ENCODE measurements at places on chromosomes 2 and 18. TPM values are rescaled to one million over a fixed set of nuclear protein-coding genes. Genes with fewer than 3 reads are reported as not detected.

Gene PLGLB1
- polyA plus RNA-seq: 5.4 TPM

Gene DHRS9
- 0.42 TPM for polyA plus RNA-seq

Gene CNRIP1
- polyA plus RNA-seq: 24.6 TPM

Gene RAB11FIP5
- polyA plus RNA-seq: 15.6 TPM

Gene NGEF
- polyA plus RNA-seq: 2.3 TPM

Gene TMEM198
- 2.7 TPM for polyA plus RNA-seq

Gene SMARCAL1
- polyA plus RNA-seq: 31.3 TPM

- no peak for DNase-seq
Observed at GRCh38 chr2:170503971-170504809, 210.9 kb upstream of the SP5 start.

DNA sequence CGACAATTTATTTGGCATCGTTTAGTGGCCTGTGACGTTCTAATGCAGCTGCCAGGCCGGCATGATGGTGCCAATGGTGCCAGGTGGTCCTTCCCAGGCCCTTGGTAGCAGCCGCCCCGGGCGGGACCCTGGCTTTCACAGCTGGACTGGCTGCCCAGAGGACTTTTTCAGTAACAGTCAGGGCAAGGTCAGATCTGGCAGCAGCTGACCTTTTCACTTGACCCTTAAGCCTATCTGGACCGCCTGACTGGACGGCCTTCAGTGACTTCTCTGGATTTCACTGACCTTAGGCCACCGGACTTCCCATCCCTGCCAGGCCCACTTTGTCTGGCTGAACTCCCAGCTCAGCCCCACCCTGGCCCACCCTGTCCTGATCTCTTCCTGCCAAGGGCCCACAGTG lies 15.9 kb downstream of the TRIB2 start:
- no peak for DNase-seq

DNA sequence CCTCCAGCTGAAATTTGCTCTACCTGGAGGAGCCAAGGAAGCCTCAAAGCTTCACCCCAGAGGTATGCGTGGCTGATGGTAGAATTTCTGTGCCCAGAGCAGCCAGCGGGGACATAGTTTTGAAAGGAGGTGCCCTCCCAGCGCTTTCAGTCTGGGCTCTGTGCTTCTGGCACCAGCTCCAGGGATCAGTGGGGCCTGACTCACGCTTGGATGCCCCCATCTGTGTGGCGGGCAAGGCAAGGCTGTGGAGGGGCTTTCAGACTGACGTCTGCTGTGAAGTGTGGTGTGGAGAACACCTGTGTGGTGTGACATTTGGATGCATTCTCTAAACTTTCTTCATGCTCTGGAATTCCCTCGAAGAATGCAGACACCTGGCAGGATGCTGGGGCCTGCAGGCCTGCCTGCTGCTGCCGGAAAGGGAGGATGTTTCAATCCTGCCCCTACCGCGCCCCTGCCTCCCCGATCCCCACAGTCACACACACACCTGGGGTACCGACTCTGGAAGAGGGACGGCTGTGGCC lies 84.1 kb downstream of the CTIF start:
- no peak for DNase-seq

GRCh38 chr2:19549821-19550220 lies 191.4 kb upstream of the OSR1 start:
- DNase-seq: no peak

DNA sequence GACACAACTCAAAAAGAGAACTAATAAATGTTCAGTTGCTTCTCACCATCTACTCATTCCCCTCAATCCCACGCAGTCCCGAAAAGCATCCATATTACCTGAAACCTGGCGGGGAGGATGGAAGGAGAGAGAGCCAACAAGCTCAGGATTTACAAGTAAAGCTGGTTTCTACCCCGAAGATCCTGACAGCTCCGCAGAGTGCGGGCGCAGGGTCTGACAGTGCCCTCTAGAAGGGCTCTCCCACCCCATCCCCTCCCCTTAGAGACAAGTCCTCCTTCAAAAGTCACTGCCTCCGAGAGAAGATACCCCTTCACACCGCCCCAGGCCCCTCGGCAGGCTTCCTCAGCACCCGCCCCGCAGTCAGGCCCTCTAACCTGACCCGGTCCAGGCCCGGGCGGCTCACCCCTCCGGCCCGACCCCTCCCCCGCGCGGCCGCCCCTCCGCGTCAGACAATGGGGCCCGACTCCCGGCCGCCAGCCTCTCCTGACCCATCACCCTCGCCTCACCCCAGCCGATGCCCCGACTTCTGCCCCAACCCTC lies 550 bp downstream of the RAB1A start:
- no peak for DNase-seq

GRCh38 chr2:187422282-187422681 lies 25.8 kb downstream of the CALCRL start:
- no peak for DNase-seq

GRCh38 chr18:58721566-58722239 lies 50.4 kb downstream of the MALT1 start:
- no peak for DNase-seq

- DNase-seq: no peak
Observed at GRCh38 chr2:195238379-195238778, 418.6 kb upstream of the SLC39A10 start.

GRCh38 chr2:10531874-10532637 lies 83.9 kb upstream of the ODC1 start:
- DNase-seq: no peak

- DNase-seq: no peak
Observed at GRCh38 chr18:76450452-76451395, 44.3 kb downstream of the ZNF516 start.

DNA sequence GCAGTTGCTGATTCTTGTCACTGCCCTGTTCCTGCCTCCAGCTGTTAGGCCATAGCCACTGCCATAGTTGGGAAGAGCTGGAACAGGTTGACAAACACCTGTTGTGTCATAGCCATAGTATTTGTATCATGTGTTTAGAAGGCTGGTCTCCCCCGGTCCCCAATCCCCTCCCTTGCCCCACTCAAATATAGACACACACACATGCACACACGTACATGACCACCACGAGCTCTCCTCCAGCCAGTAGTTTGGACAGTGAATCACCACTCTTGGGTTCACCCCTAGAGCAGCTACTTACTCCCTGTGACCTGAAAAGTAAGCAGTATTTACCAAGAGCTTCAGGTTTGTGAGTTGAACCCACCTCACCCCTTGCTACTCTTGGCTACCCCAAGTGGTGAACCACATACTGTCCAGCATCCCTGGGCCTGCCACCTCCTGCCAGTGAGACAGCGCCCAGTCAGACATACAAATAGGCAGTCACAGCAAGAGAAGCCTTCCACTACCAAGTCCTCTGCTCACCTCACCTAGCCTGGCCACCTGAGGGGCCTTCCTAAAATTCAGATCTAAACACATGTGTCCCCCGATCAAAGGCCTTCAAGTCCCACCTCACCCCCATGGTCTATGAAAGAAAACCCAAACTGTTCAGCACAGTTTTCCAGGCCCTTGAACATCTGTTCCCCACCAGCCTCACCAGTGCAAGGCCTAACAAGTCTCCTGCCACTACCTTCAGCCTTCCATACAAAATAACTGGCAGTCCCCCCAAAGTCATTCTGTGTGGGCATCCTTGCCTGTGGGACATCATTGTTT lies 7.1 kb downstream of the PCBP1 start:
- no peak for DNase-seq

DNA sequence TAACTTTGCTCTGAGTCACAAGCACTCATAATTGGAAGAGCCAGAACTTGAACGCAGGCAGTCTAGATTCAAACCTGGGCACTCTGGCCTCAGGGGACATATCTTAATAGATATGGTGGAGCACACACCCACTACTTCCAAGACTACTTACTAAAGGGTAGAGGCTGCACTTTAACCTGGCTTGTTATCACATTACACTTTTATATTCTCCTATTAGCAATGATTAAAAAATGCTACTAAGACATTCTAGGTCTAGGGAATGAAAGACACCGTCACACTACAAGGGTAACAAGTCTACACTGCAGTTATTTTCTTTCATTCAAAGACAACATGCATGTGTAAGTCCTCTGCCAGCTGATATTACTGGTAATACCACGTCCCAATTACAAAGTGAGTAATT lies 258.8 kb downstream of the ZNF521 start:
- DNase-seq: no peak

- no peak for DNase-seq
Observed at GRCh38 chr2:211055438-211055837, 499.0 kb downstream of the CPS1 start.

DNA sequence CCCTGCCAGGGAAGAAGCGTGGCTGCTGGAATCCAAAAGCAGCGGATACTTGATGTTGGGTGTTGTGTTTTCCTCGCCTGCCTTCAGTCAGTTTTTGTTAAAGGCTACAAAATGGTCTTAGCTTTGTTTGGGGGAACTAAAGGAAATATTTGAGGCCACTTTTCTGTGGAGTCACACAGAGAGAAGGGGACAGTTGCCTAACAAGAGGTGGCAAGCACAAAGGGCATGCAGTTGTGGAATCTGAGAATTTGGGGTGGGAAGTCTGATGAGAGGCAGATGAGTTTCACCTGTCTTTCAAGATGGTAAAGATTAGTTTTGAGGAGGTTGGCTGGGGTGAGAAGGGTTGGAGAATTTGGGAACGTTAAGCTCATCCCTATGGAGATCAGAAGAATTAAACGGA lies 2.9 kb downstream of the MALT1 start:
- DNase-seq: no peak
